Heart left ventricle (tissue), 16 donors: ENCODE measurements at places on chromosomes 1 and 21. TPM values are rescaled to one million over a fixed set of nuclear protein-coding genes. Genes with fewer than 3 reads are reported as not detected.

PAQR6 gene
- 1.4 TPM for total RNA-seq

ROR1 gene
- 16.5 TPM for total RNA-seq

ZMYND12 gene
- total RNA-seq: 1.9 TPM

MAP10 gene
- 4.6 TPM for total RNA-seq

RGS4 gene
- 15.4 TPM for total RNA-seq

TEX38 gene
- total RNA-seq: not detected

HES3 gene
- not detected for total RNA-seq

RNF2 gene
- total RNA-seq: 18.3 TPM

OR2T35 gene
- not detected for total RNA-seq

GPR3 gene
- total RNA-seq: 2.4 TPM
